ENCODE measurements at places on chromosomes 12 and 14. TPM values are rescaled to one million over a fixed set of nuclear protein-coding genes. Genes with fewer than 3 reads are reported as not detected.

Gene LPAR5
- total RNA-seq, result 0.14 TPM

GRCh38 chr12:26845984-26846383 is 13.0 kb upstream of the ITPR2 start:
- DNase-seq, result no peak

Gene TMEM253
- 0.33 TPM for total RNA-seq

- no peak for DNase-seq
Observed at GRCh38 chr12:130249376-130249775, 87.1 kb downstream of the FZD10 start.

DNA sequence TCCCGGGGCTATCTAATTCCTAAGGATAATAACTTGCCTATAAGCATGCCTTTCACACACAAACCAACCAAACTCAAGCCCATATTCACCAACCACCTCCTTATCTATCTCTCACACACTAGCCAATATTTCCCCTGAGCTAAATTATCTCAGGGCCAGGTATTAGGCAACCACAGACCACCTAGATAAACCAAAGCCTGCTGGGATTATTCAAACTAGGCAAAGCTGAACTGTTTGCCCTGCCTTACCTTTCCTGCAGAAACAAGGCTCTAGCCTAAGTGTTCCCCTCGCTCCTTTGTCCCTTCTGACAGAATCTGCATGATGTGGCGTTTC is 114.7 kb upstream of the EEA1 start:
- DNase-seq, result no peak

DNA sequence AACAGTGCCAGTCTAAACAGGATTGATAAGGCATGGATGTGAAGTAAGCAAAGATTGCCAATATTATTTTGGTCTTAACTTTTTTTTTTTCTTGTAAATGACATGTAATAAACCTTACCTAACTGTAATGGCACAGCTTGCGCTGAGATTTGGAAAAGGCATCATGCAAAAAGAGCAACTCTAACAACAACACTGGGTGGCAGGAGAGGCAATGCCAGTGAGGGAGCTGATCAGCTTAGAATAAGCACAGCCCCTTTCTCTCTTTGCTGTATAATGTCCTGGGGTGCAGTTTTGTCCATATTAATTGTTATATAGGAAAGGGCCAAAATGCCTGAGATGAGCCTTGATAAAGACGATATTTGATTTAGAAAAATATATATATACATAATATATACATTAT is 1589.7 kb upstream of the FLRT2 start:
- DNase-seq, result no peak

DNA sequence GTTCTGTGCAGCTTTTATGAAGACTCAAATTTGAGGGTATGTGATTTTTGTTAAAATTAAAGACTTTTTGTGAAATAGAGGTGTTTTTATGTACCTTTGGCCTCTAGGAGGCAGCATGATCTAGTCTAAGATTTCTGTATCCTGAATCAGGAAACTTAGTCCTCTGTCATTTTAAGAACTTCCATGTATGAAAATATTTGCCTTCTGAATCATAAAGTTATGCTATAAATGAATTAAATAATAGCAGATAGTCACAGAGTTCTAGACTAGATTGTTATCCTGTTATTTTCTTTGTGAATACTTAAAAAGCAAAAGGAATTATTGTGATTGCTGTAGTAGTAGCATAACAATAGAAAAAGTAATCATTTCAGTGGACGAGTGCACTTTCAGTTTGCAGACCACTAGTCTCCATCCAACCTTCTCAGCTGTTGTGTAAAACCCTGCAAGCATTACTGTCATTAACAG is 56.3 kb downstream of the FGD4 start:
- peak; percentile 58 for DNase-seq

- DNase-seq, result no peak
Observed at GRCh38 chr12:121534495-121535148, 46.2 kb downstream of the KDM2B start.

Gene CSRP2
- total RNA-seq, result 21.0 TPM

Gene SLC41A2
- 17.8 TPM for total RNA-seq

DNA sequence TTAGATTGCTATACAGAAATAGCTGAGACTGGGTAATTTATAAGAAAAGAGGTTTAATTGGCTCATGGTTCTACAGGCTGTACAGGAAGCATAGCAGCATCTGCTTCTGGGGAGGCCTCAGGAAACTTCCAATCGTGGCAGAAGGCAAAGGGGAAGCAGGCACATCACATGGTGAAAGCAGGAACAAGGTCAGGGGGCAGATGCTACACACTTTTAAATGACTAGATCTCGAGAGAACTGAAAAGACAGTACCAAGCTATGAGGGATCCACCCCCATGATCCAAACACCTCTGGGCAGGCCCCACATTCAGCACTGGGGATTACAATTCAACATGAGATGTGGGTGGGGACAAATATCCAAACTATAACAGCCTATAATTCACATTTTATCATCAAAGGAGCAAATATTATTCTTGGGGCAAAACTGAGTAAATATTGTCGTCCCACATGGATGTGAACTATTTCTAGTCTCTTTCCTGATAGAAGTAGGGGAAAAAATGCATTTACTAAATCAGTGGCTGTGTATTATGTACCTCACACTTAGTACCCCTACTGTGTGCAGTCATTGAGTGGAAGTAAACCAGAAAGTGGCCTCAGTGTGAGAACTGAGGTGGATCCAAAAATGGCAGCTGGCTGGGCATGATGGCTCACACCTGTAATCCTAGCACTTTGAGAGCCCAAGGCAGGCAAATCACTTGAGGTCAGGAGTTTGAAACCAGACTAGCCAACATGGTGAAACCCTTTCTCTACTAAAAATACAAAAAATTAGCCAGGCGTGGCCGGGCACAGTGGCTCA is 25.4 kb upstream of the A2ML1 start:
- DNase-seq, result no peak

GRCh38 chr14:22007784-22008412 is 334.3 kb upstream of the OR4E1 start:
- no peak for DNase-seq

- no peak for DNase-seq
Observed at GRCh38 chr12:116441292-116441691, 117.9 kb upstream of the MAP1LC3B2 start.

Gene NDUFA9
- 94.1 TPM for total RNA-seq

DNA sequence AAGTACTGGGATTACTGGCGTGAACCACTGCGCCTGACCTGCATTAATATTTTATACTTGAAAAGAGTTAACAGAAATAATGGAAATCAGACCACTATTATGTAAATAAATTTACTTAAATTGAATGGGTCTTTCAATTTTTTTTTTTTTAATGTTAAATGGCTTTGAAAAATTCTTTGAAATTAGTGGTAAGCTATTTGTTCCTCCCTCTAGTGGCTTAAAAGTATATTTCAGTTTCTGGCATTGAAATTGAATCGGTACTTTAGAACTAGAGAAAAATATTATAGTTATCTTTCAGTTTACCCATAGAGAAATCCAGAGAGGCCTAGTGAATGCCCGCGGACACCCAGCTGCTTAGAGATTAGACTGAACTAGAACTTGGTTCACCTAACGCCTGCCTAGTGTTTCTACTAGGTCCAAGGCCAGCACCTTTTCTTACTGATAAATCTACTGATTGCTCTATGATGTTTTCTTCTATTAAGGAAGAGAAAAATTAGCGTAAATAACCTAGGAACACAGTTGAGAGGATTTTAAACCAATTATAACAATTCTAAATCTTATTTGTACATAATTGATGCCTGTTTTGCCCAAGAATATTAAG is 106.5 kb downstream of the EML1 start:
- no peak for DNase-seq

Gene NIN
- total RNA-seq, result 28.1 TPM

- DNase-seq, result peak; percentile 30
Observed at GRCh38 chr12:5395443-5396271, 36.3 kb upstream of the NTF3 start.

- no peak for DNase-seq
Observed at GRCh38 chr14:22974530-22975313, 7.6 kb downstream of the AJUBA start.

- DNase-seq, result no peak
Observed at GRCh38 chr14:96893966-96894622, 96.9 kb downstream of the VRK1 start.

Data from mammary epithelial cell (primary cell).